Stimulated activated CD8-positive, alpha-beta memory T cell treated with anti-CD3 and anti-CD28 coated beads, Interleukin-15, amount 100 ng/mL, for 24 hours (primary cell): ENCODE measurements at places on chromosomes 1 and 21.

DNA sequence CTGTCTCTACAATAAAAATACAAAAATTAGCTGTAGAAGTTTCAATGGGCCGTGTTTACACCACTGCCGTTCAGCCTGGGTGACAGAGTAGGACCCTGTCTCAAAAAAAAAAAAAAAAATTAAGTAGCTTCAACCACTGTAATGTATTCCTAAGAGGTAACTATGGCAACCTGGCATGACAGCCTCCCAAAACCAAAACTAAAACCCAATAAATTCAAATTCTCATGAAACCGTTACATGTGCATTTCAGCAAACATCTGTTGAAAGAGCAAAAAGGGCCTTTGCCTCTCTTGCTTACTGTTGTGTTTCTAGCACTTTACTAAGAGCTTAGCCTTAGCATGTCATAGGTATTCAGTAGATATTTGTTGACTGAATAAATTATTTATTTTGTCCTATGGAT lies 33.5 kb downstream of the ODR4 start:
- no peak for DNase-seq

DNA sequence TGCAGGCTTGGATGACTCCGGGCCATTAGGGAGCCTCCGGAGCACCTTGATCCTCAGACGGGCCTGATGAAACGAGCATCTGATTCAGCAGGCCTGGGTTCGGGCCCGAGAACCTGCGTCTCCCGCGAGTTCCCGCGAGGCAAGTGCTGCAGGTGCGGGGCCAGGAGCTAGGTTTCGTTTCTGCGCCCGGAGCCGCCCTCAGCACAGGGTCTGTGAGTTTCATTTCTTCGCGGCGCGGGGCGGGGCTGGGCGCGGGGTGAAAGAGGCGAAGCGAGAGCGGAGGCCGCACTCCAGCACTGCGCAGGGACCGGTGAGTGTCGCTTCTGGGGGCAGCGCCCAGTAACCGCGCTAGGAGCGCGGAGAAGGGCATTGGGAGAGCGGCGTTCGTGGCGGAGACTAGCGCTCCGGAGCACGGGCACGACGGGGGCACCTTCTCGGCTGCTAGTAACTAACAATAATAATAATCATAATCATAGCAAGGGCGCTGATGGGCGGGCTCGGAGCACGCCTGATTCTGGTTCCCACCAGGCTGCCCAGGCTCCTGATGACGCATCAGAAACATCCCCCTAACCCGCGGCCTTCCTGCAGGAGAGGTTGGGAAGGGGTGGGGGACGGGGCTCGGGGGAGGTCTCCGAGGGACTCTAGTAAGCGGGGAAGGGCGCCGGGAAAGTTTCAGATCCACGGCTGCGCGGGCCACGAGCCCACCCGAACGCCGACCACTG lies at the start of gene MX1:
MX1 (plus strand) TSS at position 286 of the 722 bp plus-strand sequence. CDS start 5,832 bp downstream, outside the sequence.
- DNase-seq: peak; percentile 54

GRCh38 chr1:218971156-218971555 lies 202.5 kb upstream of the LYPLAL1 start:
- DNase-seq: no peak

DNA sequence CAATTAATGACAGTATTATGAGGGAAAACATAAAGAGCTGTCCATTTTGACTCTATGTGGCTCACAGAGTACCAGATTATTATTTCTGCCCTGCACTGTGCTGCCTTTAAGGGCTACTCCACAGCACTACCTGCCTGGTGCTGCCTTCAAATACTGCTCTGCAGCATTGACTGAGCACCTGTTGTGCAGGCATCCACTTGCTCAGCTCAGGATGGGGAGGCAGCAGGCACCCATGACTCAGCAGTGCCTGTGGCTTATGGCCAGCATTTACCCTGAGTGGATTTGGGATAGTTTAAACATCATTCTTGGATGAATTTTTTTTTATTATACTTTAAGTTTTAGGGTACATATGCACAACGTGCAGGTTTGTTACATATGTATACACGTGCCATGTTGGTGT lies 953 bp upstream of the KPRP start:
- no peak for DNase-seq

GRCh38 chr1:172465617-172466016 lies 21.7 kb upstream of the PIGC start:
- no peak for DNase-seq

- DNase-seq: no peak
Observed at GRCh38 chr1:94734963-94735901, 84.9 kb upstream of the SLC44A3 start.

GRCh38 chr1:204587621-204588020 lies 71.4 kb downstream of the MDM4 start:
- no peak for DNase-seq
